Ecto neural progenitor cell (in vitro differentiated cells): ENCODE measurements at places on chromosomes 13 and 19.

GRCh38 chr19:53864308-53864836, 3.3 kb upstream of the MYADM start:
- DNase-seq: no peak

DNA sequence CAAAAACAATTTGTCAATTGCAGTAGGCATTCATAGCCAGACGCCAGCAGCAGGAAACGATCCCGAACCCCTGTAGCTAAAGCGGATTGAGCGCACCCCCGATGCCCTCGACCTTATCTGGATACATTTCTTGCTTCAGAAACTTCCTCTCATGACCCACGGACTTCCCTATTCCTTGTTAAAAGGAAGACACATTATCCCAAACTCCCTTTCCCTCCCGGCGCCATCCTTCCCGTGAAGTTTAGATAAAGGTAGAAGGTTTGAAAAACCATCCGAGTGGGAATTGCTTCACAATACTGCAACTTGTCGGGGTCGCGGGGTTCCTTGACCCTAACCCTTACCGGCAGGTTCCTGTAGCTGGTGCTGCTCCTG, 977 bp downstream of the PCDH20 start:
- DNase-seq: no peak

DNA sequence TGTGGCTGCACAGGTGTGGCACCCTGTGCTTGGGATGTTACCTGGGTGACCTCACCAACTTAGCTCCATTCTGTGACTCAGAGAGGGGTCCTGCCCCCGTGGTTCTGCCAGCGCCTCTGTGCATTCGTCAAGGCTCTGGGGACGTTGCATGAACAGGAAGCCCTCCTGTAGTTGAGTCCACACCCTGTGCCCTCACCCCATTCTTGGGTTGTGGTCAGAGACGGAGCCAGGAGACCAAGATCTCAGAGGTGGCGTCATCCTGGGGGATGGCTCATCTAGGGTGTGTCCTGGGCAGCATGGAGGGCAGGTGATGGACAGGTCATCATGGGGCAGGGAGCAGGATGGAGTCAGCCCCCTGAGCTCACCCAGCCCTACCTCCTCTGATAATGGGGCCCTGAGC, 2.5 kb downstream of the COX6B2 start:
- DNase-seq: no peak

GRCh38 chr13:73225990-73226389, 167.2 kb downstream of the KLF5 start:
- no peak for DNase-seq

- DNase-seq: no peak
Measured at GRCh38 chr19:4054441-4055208, 12.1 kb downstream of the ZBTB7A start.

DNA sequence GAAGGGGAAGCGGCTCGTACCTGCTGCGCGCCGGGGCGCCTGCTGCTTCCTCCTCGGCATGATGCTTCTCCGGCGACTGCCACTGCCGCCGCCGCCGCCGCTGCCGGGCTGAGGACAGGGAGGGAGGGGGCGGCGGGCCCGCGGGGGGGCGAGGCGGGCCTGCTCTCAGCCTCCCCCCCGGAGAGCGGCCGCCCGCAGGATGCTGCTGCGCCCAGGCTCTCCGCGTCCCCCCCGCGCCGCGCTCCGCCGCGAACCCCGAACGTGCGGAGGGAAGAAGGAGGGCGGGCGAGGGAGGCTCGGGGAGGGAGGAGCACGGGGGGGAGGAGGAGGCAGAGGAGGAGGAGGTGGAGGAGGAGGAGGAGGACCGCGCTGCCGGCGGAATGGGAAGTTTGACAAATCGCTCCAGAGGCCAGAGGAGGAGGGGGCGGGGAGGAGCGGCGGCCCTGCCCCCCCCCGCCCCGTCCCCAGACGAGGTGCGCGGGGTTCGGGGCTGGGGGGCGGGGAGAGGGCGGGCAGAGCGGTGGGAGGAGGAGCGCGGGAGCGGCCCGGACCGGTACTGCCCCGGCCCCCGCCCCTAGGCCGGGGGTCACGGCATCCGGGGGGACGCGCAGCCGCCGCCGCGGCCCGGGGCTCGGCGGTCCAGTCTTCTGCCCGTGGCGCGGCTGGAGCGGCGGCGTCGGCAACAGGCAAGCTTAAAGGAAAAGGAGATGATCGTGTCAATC, at the start of gene TSHZ3:
Gene TSHZ3, minus strand, starts transcription at position 277 of the 722 bp plus-strand sequence. Its CDS starts 217 bp downstream, at position 60.
- peak; percentile 78 for DNase-seq

DNA sequence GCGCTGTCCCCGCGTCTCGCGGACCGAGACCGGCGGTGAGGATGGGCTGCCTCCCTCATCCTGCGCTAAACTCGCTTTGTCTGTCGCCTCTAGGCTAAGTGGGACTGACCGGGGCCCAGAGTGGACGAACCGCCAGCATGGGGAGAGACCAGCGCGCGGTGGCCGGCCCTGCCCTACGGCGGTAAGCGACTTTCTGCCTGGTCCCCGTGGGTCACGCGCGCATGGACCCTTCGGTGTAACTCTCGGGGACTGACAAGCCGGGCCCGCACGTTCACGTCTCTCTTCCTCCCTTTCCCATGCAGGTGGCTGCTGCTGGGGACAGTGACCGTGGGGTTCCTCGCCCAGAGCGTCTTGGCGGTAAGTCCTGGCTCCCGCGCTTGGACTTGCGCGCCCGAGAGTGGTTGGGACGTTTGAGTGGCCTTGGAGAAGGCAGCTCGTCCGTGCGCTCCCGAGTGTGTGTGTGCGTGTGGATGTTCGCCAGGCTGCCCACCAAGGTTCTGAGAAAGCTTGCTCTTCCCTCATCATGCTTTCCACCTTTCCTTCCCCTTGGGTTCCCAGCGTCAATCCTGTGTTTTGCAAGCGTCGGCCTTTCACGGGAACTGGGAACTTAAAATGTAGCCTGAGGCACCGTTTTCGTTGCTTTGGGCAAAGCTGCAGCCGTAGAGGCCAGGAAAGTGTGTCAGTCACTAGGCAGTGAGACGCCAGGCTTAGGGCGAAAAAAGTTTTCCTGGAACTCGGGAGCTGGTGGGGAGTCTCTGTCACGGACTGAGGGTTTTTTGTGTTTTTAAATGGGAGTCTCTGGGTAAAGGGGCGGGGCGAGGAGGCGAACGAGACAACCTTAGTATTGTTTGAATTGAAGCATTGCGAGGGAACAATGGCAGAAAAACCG, 927 bp downstream of the COL4A2 start:
- peak; percentile 75 for DNase-seq

GRCh38 chr13:109093998-109094397, 464.6 kb downstream of the MYO16 start:
- no peak for DNase-seq

DNA sequence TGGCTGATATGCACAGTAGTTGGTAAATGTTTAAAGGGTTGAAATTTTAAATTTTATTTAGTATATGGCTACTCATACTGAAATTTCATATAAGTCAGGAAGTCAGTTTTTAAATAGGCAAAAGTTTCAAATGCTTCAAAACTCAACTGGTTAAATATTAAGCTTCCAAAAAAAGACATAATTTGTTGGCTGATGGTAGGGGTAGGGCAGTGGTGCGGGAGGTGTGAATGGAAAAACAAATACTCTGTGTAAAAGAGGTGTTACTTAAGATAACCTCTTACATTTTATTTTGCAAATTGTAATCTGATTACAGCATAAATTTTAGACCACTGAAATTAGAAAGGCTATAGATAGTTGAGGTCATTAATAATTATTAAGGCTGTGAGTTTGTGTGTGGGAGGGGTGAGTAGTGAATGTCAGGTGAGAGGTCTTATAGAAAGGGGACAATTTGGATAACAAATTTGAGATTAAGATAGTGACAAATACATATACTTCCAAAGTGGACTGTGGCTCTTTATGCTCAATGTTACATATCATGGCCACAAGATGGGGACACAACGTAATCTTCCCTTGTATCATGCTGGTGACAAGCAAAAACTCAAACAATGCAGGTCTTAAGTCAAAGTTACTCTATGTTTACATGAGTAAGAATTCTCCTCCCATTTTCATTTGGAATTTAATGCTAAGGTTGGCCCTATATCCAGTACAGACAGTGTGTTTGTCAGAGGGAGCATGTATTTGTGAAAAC, 36.6 kb upstream of the OXGR1 start:
- DNase-seq: no peak

GRCh38 chr19:30686826-30687566, 314.8 kb downstream of the ZNF536 start:
- DNase-seq: no peak

GRCh38 chr19:47296036-47296435, 13.6 kb upstream of the C5AR1 start:
- DNase-seq: peak; percentile 83

DNA sequence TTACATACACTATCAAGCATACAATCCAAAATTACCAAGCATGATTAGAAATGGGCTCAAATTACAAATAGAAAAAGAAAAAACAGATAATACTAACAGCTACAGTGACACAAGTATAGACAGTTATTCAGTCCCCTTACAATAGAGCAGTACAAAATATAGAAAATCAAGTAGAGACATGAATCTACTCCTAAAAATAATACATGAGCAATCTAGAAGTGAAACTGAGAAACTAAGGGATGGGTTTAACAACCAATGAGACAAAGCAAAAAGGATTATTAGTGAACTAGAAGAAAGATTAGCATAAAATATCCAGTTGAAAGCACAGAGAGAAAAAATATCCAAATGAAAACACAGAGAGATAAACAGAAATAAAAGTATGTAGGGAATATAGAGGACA, 426.7 kb downstream of the TBC1D4 start:
- DNase-seq: no peak

DNA sequence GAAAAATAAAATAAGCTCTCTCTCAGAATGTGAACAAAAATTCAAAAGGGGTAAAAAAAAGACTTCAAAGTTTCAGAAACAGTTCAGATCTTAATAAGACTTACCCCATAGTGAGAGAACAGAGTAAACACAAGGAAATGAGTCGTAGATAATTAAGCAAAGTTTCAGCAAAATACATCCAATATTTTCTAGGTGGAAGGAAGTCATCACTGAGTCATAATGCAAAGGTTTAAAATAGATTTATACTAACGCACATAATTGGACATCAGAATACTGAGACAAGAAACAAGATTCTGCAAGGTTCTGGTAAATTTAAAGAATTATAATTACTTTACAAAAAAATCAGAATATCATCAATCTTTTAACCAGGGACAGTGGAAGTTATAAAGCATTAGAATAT, 1370.7 kb upstream of the ATXN8OS start:
- DNase-seq: no peak

DNA sequence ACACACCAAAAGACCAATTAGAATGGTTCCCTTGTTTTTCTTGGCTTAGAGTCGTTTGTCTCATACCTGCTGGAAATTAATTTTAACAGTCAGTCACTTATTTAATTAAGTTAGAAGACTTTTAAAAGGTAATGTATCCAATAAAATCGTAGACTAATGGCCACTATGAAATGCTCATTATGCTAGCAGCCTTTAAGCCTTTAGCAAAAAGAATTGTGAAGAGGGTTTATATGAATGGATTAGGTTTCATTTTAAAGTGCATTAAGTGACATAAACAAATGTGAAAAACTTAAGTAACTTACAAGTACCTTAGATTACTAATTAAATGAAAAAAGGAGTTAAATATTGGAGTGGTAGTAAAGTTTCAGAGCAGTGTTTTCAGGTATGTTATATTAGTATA, 139.6 kb downstream of the RXFP2 start:
- no peak for DNase-seq

DNA sequence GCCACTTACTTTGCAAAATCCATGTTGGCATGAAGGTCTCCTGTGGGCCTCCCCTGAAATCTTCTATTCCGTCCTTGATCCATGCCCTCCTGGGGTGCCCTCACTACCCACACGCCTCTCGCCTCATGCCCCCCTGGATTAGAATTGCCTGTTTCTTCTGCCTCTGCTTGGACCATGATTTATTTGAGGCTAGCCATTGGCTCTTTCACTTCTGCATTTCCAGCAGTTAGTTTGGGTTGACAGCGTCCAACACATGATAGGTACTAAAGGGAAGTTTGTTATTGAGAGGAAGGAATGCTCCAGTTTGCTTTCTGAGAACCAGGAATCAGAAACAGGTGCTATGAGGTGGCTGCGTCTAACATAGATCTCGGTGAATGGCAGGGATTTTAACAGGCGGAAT, 30.5 kb upstream of the TPTE2 start:
- no peak for DNase-seq

DNA sequence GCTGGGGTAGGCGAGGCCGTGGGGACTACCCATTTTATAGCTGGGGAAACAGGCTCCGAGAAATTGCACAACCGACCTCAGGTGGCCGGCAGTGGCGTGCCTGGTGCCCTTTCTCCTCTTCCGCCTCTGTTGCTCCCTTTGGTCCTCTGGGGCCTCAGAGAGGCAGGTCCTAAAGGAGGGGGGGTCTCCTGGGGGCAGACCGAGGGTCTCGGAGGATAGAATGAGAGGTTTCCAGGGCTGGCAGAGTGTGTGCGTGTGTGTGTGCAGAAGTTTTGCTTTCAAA, 11.3 kb downstream of the STX10 start:
- DNase-seq: no peak

DNA sequence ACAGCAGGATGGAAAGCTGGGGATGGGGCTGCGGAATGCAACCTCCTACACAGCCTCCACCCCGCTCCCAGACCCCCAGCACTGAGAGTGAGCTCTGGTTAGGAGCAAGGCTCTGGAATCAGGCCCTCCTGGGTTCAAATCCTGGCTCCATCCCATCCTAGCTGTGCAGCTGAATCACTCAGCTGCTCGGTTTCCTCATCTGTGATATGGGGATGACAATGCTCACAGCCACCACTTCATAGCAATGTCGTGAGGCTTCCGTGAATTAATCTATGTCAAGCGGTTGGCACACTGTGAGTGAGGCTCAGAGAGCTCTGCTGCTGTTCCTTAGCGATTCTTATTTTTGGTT, 538 bp downstream of the ACP7 start:
- DNase-seq: no peak

GRCh38 chr19:30313353-30313750, 58.8 kb upstream of the ZNF536 start:
- no peak for DNase-seq

- no peak for DNase-seq
Measured at GRCh38 chr19:43781630-43782310, 997 bp upstream of the KCNN4 start.

DNA sequence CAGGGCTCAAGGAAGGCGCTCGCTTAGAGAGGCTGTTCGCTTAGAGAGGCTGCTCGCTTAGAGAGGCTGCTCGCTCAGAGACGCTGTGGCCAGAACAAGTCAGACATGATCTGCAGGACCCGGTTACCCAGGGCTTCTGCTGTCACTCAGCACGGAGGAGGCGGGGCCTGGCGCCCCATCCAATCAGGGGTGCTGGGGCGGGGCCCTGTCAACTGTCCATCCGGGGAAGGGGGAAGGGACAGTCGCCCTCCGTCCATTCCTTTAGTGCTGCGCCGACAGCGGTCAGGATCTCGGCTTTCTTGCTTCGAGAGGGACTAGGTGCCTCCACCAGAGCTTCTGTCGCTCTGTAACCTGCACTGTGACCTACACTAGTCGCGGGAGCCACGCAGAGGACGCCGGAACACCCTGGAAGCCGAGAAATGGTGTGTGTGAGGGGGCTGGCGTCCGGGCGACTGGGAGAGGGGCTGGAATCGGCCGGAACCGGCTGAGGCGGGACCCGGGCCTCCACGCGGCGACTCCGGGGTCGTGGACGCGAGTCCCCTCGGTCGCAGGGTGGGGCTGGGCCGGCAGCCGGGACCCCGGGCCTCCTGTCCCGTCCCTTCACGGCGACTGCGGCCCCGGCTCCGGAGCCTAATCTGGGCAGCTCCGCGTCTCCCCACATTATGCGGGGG, at the start of gene ZNF440:
Gene ZNF440, plus strand, starts transcription at position 245 of the 671 bp plus-strand sequence. Its CDS starts 175 bp downstream, at position 420.
- peak; percentile 98 for DNase-seq
